ENCODE measurements at places on chromosomes 12 and 14. TPM values are rescaled to one million over a fixed set of nuclear protein-coding genes. Genes with fewer than 3 reads are reported as not detected.

- H3K4me3 ChIP-seq = no peak overlapping the region
- no peak for DNase-seq
- no peaks in the 10 kb centered on the region for H3K36me3 ChIP-seq
- no peak overlapping the region for H3K27ac ChIP-seq
These were observed 38.0 kb downstream of the CCDC60 start for GRCh38 chr12:119372540-119372939.

DNA sequence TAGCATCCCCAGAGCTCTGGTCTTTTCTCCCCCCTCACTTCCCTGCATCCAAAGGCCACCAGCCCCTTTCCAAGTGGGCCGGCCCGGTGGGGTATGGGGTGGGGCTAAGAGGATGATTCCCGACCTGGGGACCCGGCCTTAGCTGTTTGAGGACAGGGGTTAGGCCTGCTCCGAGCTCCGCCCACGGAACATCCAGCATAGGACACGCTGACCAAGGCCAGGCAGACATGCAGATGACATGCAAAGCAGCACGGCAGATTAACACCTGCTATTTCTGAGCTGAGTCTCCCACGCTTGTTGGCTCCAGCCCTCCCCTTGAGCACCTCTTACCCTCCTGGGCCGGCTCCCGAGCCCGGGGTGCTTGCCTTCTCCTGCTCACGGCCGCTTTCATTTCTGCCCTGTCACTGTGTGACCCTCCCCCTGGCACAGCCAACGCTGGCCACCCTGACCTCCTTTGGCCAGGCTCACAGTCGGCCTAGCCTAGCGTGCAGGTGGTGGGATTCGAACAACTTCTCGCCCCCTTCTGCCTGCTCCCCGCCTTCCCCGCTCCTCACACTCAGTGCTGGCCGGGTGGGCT, 40.2 kb downstream of the TEAD4 start:
- no peaks in the 10 kb centered on the region for H3K36me3 ChIP-seq
- peak overlapping the region; percentile 80 for H3K27ac ChIP-seq
- H3K27me3 ChIP-seq = no peaks in the 10 kb centered on the region
- H3K4me1 ChIP-seq = peaks cover 3% of the 10 kb centered on the region
- H3K4me3 ChIP-seq = no peak overlapping the region
- no peak for DNase-seq

DNA sequence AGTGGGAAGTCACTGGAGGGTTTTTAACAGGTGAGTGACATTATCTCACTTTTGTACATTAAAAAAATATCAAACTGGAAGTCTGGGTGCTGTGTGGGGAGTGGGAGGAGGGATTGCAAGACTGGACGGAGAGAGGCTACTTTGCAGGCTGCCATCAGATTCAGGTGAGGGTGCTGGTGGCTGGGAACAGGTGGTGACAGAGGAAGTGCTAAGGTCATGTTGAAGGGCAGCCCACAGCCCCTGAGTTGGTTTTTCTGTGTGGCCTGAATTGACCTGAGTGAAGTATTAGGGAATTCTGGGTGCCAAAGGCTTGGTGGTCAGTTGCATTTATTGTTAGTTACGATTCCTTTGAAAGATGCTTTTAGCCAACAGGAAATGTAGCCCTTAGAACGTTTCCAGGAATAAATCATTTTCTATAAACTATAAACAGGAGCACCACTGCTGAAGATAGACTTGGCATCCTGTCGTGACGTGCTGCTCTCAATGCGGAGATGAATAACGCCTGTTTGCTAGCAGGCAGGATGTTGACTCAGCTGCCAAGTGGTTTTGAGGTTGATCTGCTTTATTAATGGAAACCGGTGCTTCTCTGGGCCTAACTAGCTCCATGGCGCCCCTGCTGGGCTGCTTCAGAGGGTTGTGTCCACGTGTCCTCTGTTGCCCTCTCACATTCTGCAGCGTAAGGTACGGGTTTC, 707.5 kb upstream of the TMEM132C start:
- H3K27ac ChIP-seq = no peak overlapping the region
- no peaks in the 10 kb centered on the region for H3K27me3 ChIP-seq
- DNase-seq = no peak

LIN7A gene
- total RNA-seq = 5.8 TPM

CABP1 gene
- total RNA-seq = not detected

SMOC1 gene
- total RNA-seq = 29.8 TPM
